ENCODE measurements at places on chromosomes 1 and 21. TPM values are rescaled to one million over a fixed set of nuclear protein-coding genes. Genes with fewer than 3 reads are reported as not detected.

DNA sequence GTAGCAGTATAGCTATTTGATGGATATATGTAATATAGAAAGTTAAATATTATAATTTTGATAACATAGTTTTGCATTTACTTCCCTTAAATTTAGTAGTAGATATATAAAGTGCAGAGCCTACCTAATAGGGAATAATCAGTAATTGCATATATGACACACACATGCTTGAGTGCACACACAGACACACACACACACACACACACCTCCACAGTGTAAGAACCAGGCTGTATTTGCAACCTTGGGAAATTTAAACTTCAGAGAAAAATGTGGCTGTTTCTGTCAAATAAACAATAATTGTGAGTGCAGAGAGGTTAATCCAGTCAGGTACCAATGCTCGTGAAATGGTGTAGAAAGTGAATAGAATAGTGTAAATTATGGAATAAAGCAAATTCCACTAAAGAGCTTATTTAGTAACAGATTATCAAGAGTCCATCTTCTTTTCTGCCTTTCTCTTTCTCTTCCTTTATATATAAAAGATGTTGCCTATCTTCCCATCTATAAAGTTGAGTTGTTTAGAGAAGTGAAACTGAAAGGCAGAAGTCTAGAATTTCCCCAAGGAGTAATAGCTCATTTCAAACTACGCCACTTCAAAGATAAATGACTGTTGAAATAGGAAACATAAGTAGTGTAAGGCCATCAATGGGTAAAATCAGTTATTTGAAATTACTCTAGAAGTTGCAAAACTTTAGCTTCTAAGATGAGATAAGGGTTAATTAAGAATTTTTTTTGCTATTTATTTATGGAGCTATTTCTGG, 273.7 kb downstream of the SRGAP2C start:
- no peaks in the 10 kb centered on the region for H3K36me3 ChIP-seq
- peak overlapping the region; percentile 60 for H3K27ac ChIP-seq
- H3K27me3 ChIP-seq, result no peaks in the 10 kb centered on the region
- peaks cover 25% of the 10 kb centered on the region for H3K4me1 ChIP-seq
- peak overlapping the region; percentile 37 for H3K4me3 ChIP-seq

DNA sequence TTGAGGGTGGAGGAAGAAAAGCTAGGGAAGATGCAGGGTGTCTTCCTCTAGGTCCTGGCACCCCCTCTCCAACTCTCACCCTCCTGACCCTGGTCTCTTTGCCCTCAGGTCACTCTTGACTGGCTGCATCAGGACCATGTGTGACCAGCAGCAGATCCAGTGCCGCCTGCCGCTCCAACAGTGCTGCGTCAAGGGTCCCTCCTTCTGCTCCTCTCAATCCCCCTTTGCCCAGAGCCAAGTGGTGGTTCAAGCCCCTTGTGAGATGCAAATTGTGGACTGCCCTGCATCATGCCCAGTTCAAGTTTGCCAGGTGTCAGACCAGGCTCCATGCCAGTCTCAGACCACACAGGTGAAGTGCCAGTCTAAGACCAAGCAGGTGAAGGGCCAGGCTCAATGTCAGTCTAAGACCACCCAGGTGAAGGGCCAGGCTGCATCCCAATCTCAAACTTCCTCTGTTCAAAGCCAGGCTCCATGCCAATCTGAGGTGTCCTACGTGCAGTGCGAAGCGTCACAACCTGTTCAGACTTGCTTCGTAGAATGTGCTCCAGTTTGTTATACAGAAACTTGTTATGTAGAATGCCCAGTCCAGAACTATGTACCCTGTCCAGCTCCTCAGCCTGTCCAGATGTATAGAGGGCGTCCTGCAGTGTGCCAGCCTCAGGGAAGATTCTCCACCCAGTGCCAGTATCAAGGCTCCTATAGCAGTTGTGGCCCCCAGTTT, 1.8 kb downstream of the KPRP start:
- no peak overlapping the region for H3K27ac ChIP-seq
- H3K27me3 ChIP-seq, result peaks cover 21% of the 10 kb centered on the region
- H3K4me3 ChIP-seq, result no peak overlapping the region
- H3K4me1 ChIP-seq, result no peaks in the 10 kb centered on the region
- H3K36me3 ChIP-seq, result no peaks in the 10 kb centered on the region

DNA sequence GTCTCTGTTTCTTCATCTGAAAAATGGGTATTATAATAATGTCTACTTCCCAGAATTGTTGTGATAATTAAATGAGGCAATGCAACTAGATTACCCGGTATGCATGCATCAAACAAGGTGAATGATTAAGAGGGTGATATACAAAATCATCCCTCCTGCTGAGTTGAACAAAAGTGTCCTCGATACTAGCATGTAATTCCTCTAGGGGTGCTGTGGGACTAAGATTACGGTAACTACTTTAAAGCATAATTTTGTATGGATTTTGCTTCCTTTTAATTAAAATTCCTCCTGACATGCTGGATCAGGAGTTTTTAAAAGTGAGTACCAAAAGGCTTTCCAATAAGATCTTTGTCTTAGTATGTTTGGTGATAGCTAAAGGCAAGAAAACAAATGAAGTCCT, 98.7 kb upstream of the PRMT6 start:
- no peak overlapping the region for H3K27ac ChIP-seq
- H3K4me1 ChIP-seq, result no peaks in the 10 kb centered on the region
- no peak for DNase-seq
- H3K27me3 ChIP-seq, result peaks cover 2% of the 10 kb centered on the region

Gene PGD
- 130 TPM for total RNA-seq

DNA sequence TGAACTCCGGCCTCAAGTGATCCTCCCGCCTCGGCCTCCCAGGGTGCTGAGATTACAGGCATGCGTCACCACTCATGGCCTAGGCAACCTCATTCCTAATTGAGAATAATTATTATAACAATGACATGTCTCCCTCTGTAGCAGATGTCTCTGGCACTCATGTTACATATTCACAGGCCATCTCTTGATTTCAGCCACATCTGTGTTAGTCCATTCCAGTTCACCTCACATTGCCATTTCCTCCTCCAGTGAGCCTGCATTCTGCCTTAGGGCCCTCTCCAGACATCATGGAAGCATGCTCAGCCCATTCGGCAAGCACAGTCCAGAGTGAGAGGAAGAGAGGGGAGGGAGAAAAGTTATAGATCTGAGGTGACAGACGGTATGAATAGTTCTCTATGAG, 32.5 kb downstream of the CDKN2C start:
- no peak overlapping the region for H3K4me3 ChIP-seq
- H3K27ac ChIP-seq, result no peak overlapping the region
- no peaks in the 10 kb centered on the region for H3K4me1 ChIP-seq

DNA sequence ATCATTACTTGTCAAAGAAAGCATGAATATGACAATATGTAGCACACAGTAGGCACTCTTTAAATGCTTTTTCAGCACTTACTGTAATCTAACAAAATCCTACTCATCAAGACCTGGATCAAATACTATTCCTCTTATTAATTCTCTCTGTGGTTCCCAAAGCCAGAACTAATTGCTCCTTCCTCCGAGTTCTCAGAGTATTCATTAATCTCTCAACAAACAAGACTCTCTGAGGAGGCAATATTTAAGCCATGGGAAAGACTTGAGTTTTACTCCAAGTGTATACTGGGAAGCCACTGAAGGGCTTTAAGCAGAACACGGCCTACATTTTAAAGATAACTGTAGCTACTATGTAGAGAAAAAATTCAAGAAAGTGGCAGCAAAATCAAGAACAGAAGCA, 79.7 kb downstream of the ENAH start:
- no peaks in the 10 kb centered on the region for H3K27me3 ChIP-seq
- no peak overlapping the region for H3K4me3 ChIP-seq
- no peak overlapping the region for H3K27ac ChIP-seq
- no peaks in the 10 kb centered on the region for H3K36me3 ChIP-seq
- no peak for DNase-seq
- peaks cover 2% of the 10 kb centered on the region for H3K4me1 ChIP-seq
